ENCODE measurements at places on chromosomes 5 and 9. TPM values are rescaled to one million over a fixed set of nuclear protein-coding genes. Genes with fewer than 3 reads are reported as not detected.

DNA sequence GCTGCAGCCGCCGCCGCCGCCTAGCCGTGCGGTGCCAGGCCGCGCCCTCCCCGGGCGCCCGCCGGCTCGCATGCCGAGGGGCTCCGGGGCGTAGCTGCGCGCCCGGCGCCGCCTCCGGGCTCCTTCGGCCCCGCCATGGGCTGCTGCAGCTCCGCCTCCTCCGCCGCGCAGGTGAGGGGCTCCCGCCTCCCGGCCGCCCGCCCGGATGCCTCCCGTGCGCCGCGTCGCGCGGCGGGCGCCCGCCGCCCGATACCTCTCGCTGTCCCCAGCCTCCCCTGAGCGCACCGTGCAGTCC is 230 bp downstream of the SLC44A1 start:
- no peak for DNase-seq

DNA sequence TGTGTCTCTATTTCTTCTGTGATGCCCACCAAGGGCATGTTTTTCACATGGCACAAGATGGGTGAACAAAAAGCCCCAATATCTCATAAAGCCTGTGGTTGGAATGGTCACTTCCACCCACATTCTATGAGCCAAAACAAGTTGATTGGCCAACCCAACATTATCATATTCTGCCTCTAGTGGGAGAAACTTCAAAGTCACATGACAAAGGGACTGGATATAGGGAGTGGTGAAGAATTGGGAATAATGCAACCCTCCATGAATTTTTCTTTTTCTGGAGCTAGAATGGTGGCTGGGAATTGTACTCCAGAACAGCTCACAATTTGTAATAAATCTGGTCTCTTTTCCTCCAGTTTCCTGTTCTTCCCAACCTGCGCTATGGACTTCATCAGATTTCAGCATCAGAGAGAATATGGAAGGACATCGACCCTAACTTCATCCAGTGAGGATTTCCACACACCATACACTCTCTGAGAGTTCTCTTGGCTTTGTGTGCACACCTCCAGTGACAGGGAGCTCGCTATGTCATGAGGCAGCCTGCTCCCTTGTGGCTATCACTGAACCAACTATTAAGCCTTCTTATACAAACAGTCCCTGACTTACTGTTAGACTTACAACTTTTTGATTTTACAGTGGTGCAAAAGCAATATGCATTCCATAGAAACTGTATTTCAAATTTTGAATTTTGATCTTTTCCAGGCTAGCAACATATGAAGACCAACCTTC is 12.0 kb upstream of the B4GALT1 start:
- DNase-seq: no peak

- no peak for DNase-seq
These were observed 171.2 kb upstream of the DMAC1 start for GRCh38 chr9:7970681-7971330.

DNA sequence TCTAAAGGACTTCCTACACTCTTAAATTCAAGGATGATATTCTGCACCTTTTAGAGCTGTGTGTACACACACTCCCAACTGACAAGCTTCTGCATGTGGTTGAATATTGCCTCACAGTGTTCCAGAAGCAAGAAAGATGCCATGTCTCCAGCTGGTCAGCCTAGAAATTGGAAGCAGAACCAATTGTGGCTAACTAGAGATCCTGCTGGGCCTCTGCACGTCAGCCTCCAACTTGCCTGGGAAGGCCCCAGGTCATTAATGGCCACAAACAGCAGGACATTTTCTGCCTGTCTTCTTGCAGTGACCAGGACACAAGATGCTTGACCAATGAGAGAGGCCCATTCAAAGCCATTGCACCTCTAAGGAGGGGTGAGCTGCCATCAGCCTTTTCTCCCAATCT is 571.9 kb upstream of the BRINP1 start:
- DNase-seq: no peak

- DNase-seq: no peak
These were observed 1.2 kb downstream of the GOLPH3 start for GRCh38 chr5:32172923-32173266.

DNA sequence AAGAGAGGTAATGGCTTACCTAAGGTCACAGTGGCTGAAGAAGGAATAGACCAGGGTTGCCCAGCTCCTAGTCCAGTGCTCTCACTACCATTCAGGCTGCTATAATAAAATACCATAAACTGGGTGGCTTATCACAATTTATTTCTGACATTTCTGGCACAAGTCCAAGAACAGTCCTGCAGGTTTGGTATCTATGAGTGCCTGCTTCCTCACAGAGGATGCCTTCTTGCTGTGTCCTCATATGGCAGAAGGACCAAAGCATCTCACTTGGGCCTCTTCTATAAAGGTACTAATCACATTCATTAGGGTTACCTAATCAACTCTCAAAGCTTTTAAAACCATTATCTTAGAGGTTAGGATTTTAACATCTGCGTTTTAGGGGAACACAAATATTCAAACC is 17.2 kb downstream of the STARD4 start:
- DNase-seq: no peak

Gene SLC6A18
- total RNA-seq: not detected

All from uterus (tissue), 4 donors.